ENCODE measurements at places on chromosomes 16 and 17.

DNA sequence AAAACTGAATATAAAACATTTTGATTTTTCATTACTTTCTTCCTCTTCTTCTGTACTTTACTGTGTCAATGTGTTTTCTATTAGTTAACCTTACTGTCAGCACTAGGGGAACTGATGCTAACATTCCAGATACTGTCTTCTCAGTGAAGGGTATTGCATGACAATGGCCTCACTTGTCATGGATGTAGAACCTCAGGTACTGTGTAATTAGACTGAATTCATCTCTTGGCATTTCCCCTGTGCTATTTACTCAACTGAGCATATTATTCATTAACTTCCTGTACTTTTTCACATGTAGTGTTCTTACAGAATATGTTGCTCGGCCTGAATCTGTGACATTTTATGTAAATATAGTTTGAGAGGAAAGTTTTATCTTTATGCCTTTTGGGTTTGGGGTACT is 237.0 kb downstream of the CA10 start:
- DNase-seq, result no peak

- DNase-seq, result peak; percentile 98
These were observed 11.6 kb upstream of the MARCHF10 start for GRCh38 chr17:62819511-62820221.

DNA sequence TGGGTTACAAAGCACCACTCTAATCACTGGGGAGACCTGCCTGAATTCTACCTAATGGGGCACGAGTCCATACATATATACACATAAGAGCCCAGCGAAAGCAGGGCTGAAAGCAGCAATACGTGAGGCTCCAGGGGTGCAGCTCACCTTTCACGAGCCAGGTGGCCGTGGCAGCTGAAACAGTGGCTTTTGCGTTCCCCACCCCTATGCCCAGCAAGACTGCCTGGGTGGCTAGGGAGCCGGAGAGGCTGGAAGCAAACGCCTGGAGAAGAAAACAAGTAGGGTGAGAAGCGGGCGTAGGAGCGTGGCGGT is 618 bp downstream of the RUSF1 start:
- DNase-seq, result no peak

- peak; percentile 75 for DNase-seq
These were observed 12.2 kb downstream of the N4BP1 start for GRCh38 chr16:48597563-48598387.

GRCh38 chr16:47060596-47060995 is 83.1 kb downstream of the NETO2 start:
- no peak for DNase-seq

DNA sequence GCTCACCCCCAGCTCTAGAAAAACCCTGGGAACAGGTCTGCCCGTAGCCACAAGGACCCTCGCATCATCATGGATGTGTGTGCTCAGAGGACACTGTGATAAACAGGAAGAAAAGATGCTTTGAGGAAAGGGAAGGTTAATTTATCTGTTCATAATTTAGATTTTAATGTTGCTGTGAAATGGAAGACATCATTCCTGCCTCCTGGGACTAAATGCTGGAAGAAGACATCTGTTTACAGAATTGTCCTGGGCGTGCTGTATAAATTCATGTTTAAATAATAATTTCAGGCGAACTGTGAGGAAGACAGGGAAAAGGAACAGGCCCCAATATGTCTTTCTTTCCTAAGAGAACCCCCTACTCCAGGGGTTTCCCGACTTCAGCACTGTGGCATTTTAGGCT is 112.6 kb downstream of the SHISA6 start:
- no peak for DNase-seq

DNA sequence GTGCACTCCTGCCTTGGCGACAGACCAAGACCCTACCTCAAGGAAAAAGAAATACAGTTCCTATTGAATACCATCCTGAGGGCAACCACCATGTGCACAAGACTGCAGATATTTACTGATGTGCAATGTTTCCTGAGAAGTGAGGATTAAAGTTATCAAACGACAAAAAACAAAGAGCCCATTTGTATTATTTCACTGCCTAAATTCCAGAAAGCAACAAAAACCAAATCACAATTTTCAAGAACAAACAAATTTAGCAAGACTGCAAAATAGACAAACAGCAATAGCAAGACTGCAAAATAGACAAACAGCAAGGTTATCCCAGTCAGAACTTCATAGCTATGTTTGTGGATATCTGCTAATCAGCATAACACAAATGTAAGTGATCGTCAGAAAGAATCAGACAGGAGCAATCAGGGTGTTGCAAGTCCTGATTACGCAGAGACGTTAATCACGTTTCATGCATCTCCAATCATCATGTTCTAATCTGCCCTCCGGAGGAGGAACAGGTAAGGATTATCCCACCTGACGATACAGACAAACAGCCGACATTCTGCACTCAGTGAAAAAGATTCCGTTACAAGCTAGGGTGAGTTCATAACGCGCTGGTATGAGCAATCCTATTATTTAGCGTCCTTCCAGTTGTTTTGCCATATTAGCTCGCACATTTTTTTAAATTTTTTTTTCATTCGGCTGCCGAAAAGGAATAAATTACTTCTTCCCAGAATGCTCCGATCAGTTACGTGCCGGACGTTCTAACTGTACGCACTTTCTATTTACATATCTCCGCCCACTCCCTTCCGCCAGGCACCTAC is 2.9 kb downstream of the TMEM107 start:
- DNase-seq, result peak; percentile 99

DNA sequence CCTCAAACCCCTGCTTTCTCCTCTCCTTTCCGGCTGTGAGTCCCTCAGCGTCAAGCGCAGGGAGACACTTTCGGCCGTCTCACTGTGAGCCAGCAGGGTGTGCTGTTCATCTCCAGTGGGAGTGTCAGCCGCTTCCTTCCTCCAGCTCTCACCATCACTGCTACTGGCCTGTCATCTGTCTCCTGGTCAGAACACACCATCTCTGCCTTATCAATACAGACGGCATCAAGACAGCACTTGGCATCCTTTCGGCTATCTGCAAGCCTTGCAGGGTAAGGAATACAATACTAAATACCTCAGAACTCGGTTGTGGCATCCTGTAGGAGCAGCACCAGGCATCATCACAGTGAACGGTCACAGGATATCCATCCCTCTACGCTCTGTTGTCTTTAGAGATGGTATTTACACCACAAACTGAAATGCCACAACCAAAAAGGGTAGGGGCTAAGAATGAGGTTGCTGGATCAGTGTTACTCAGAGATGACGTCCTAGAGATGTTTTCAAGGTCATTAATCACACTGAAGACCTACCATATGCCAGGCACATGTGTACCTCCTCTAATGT is 20.7 kb upstream of the CMTM4 start:
- peak; percentile 79 for DNase-seq

GRCh38 chr16:8899709-8900317 is 17.7 kb downstream of the LITAFD start:
- no peak for DNase-seq

All from fibroblast of skin of abdomen (primary cell).